ENCODE measurements at places on chromosomes 7 and 10. TPM values are rescaled to one million over a fixed set of nuclear protein-coding genes. Genes with fewer than 3 reads are reported as not detected.

Gene PAOX
- 7.1 TPM for total RNA-seq

Gene ZNF804B
- total RNA-seq = 3.7 TPM

Gene PROSER2
- 0.64 TPM for total RNA-seq

- no peak for DNase-seq
Measured at GRCh38 chr7:104723001-104723400, 291.0 kb upstream of the KMT2E start.

GRCh38 chr10:3502673-3503072, 282.3 kb downstream of the KLF6 start:
- DNase-seq = no peak

DNA sequence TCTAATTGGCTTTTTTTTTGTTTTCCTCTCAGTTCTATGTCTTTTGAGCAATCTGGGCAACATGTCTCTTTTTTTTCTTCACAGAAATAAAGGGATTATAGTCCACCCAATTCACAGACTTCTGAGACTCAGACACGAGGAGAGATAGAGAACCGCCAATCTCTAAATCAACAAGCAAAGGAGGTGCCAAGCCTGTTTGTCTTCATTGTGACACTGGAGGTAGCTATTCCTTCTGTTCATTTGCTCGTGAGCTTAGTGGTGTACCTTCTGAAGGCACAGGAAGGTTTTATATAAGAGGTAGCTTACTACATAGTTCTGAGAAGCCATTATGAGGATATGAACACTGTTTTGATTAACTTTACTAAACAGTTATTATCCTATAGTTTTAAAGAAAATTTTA, 6.1 kb downstream of the EPHB6 start:
- DNase-seq = no peak

- no peak for DNase-seq
Measured at GRCh38 chr10:501596-501995, 187.9 kb downstream of the DIP2C start.

GRCh38 chr7:539731-540411, 20.2 kb upstream of the PDGFA start:
- DNase-seq = no peak

DNA sequence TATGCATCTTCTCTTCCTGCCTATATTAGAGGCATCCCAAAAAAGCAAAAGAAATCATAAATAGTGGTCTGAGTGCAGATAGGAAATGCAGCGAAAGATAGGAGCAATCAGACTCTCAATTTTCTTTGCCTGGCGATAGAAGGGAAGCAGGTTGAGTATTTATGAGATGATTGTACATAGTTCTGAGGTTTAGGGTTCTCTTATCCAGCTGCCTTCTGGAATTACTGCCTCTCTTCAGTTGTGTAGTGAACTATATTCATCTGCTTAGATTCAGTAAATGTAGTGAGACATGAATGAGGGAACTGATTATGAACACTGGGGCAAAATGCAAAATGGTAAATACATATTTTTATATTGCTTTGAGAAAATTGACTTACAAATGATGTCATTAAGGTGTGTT, 93.0 kb upstream of the CYP26C1 start:
- no peak for DNase-seq

GRCh38 chr7:27930910-27931476, 191.0 kb downstream of the TAX1BP1 start:
- DNase-seq = no peak

Data from cerebellum (tissue), 4 donors.